ENCODE measurements at places on chromosomes 1 and 21.
A peak's percentile ranks its signal among the peaks of the same experiment; 100 is the strongest.

DNA sequence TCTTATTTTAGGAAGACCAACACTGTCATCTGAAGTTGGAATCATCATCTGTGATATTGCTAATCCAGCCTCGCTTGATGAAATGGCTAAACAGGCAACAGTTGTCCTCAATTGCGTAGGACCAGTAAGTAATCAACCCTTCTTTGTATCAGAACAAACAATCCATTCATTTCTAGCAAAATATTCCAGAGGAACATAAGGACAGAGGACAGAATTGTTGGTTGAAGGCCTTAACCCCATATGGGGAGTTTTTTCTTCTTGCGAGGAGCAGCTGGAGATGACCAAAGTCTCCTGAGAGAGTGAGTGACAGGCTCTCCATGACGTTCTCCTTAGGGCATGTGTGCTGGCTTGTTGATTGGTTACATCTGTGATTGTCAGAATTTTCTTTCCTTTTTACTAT lies 2.7 kb downstream of the SCCPDH start:
- DNase-seq = no peak

DNA sequence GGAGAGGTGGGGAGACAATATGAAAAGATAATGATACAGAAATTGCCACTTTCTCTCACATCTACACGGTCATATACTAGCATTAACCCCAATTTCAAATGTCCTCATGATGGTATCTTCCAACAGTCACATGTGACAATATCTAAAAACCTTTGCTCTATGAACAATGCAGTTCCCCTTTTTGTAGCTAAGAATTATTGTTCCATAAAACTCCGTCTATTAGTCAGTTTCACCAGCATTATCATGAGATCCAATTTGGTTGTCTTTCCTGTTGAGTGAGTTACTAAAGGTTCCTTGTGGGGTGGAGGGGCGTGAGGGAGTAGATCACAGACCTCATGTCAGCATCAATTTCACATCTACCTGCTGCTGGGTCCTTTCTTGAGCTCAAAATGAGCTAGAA lies 1.7 kb downstream of the TIAM1 start:
- no peak for DNase-seq

GRCh38 chr21:37060296-37060695 lies 12.6 kb downstream of the PIGP start:
- peak; percentile 77 for DNase-seq

- no peak for DNase-seq
Measured at GRCh38 chr1:70227439-70227838, 6.3 kb downstream of the SRSF11 start.

DNA sequence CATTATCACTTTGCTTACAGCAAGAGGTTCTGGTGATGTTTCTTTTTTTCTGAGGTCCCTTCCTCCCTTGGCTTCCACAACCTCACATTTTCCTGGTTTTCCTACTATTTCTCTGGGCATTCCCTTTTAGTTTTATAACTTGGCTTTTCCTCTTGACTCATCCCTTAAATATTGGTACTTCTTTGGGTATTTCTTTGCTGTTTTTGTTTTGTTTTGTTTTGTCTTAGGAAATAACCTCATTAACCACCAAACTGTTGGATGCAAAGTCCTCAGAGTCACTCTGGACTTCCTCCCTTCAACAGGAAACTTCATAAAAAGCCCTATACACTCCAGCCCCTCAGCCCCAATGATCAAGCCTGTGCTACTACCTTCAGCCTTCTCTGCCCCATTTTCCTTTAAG lies 211.1 kb downstream of the DUSP10 start:
- no peak for DNase-seq
